ENCODE measurements at places on chromosomes 6 and 20. TPM values are rescaled to one million over a fixed set of nuclear protein-coding genes. Genes with fewer than 3 reads are reported as not detected.
A peak's percentile ranks its signal among the peaks of the same experiment; 100 is the strongest.

RSPO3 gene
- total RNA-seq: not detected

SNTA1 gene
- 45.1 TPM for total RNA-seq

DNA sequence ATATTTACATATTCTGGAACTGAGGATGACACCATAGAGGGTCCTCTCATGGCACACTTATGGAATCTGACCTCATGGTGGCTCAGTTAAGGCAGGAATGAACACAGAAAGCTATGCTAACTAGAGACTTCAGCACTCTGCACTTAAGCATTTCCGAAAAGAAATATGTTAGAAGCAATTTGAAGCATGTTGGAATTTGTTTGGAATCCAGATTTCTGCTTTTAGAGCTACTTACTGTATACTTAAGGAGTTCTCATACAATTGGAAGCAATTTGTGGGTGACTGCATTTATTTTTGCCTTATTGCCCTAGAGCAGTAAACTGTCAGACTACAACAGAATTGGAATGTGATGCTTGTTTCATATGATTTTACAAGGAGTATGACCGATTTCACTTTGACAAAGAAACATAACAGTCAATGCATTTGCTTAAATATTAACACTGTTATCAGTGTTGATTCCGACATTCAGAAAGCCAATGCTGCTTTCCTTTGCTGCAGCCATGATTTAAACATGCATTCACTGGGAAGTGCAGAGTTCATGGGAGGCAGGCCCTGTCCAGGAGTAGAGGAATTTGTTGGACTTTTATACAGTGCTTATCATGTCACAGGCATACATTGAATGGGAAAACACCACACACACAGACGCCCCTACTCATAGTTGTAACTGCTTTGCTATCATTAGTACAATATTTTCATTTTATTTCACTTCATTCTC lies 244.4 kb downstream of the SAMD5 start:
- DNase-seq: no peak

INSM1 gene
- 0.10 TPM for total RNA-seq

- no peak for DNase-seq
Observed at GRCh38 chr20:10541668-10542411, 106.7 kb downstream of the SLX4IP start.

GRCh38 chr6:11969092-11969491 lies 43.0 kb upstream of the HIVEP1 start:
- peak; percentile 49 for DNase-seq

PHACTR1 gene
- total RNA-seq: 5.9 TPM

DNA sequence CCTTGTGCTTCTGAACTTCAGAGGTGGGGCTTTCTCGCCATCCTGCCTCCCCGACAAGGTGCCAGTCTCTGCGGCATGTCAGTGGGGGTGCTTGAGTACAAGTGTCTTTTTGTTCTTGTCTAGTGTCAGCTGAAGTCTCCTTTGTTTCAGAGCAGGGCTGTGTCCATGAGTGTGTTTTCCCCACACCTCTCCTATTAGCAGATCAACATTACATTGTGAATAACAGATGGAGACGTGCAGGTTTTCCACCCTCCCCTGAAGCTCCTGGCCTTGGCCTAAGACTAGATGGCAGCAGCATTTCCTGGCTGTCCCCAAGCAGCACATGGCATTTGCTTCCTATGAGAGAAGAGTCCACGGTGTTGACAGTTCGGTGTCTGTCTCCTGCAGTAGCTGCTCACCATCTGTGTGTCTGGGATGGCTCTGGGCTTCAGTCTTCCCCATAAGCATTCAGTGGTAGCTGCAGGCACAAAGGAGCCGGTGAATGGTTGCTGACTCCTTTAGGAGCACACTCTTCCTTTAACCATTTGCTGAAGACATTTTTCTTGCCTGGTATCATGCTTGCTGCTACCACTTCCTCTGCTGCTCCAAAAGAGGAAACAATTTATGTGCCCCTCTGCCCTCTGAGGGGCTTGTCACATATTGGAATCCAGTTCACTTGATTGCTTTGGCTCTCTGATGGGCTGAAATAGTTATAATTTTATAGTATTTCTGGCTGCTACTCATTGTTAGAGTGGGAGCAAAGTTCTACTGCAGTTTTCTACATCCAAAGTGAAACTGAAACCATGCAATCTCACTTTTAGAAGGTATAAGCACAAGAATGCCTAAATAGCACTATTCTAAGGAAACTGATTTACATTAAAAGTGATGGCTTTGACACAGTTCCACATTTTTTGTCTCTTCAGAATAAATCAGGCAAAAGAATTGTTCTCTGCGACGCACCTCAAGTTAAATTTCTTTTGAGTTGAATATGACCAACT lies 913.0 kb downstream of the C6orf118 start:
- DNase-seq: peak; percentile 55

GLP1R gene
- total RNA-seq: not detected

HLA-DOA gene
- not detected for total RNA-seq

- DNase-seq: no peak
Observed at GRCh38 chr20:56685879-56686278, 56.8 kb downstream of the TFAP2C start.

- no peak for DNase-seq
Observed at GRCh38 chr20:37151529-37151928, 27.6 kb upstream of the RPN2 start.

MUC21 gene
- total RNA-seq: not detected

AVP gene
- not detected for total RNA-seq

SLC22A2 gene
- not detected for total RNA-seq

DNA sequence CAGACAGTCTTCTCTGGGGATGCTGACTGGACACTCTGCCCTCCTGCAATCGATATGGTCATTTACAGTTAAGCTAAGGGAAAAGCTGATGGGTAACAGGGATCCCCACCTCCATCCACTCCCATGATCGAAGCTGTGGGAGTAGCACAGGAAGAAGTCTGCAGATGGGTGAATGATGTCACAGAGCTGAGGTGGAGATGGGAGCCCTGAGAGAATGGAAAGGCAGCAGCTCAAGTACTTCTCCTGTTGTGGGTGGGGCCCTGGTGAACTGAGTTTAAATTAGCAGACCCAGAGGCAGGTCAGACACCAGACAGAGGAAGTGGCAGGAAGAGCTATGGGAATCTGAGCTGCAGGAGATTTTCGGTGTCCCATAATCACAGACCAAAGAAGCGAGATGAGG lies 29.0 kb downstream of the HDGFL1 start:
- no peak for DNase-seq

JPH2 gene
- total RNA-seq: 24.2 TPM

GTPBP2 gene
- total RNA-seq: 42.4 TPM

- DNase-seq: no peak
Observed at GRCh38 chr6:149323925-149324324, 6.4 kb downstream of the TAB2 start.

- DNase-seq: no peak
Observed at GRCh38 chr6:20954315-20954714, 420.1 kb downstream of the CDKAL1 start.

WFDC11 gene
- total RNA-seq: not detected

- no peak for DNase-seq
Observed at GRCh38 chr6:71342772-71343171, 54.2 kb downstream of the OGFRL1 start.

APOBEC2 gene
- total RNA-seq: not detected

- DNase-seq: peak; percentile 52
Observed at GRCh38 chr6:27157459-27158315, 89.8 kb upstream of the PRSS16 start.

DNA sequence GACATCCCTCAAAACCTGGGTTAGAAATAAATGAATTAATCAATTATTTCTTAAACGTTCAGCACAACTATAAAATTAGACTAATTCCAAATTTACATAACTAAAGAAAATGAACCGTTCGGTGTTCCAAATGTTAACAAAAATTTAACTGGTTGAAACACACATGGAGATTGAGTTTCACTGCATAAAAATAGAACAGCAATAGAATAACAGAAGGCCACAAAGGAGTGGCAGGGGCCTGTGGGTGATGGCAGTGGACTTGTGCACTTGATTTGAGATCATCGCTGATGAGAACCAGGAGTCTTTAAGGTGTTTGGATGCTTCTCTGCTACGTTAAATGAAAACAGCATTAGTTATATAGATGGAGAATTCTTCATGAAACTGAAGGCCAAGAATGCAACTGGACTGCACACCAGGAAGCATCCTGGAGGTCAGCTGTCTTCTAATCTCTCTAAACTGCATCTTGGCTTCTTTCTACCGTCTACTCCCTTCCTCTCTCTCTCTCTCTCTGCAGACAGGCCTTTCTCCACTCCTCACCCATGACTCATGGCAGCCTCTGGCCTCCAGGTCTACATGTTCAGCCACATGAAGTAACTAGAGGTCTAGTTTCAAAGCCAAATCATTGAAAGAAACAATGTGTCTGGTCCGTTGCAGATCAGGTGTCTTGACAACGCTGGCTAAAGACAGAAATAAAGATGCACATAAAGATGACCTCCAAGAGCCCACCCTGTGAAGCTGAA lies 111.3 kb downstream of the SIM1 start:
- DNase-seq: peak; percentile 79

DNA sequence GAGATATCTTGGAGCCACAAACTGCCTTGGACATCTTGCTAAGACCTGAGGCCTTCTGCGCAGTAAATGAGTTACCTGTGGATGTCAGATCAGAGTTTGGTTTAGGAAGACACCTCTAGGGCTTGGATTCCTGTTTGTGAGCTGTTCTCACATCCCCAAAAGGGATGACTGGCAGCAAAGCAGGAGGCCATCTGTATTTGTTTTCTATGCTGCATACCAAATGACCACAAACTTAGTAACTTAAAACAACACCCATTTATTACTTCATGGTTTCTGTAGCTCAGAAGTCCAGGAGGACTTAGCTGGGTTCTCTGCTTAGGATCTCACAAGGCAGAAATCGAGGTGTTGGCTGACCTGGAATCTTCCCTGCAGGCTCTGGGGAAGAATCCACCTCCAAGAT lies 116.7 kb downstream of the UNC5CL start:
- no peak for DNase-seq

SLCO4A1 gene
- total RNA-seq: 62.4 TPM

MAFB gene
- total RNA-seq: 2.9 TPM

- DNase-seq: no peak
Observed at GRCh38 chr6:46172176-46172575, 1.4 kb upstream of the ENPP5 start.
